ENCODE measurements at places on chromosomes 12 and 14. TPM values are rescaled to one million over a fixed set of nuclear protein-coding genes. Genes with fewer than 3 reads are reported as not detected.
A peak's percentile ranks its signal among the peaks of the same experiment; 100 is the strongest.

DNA sequence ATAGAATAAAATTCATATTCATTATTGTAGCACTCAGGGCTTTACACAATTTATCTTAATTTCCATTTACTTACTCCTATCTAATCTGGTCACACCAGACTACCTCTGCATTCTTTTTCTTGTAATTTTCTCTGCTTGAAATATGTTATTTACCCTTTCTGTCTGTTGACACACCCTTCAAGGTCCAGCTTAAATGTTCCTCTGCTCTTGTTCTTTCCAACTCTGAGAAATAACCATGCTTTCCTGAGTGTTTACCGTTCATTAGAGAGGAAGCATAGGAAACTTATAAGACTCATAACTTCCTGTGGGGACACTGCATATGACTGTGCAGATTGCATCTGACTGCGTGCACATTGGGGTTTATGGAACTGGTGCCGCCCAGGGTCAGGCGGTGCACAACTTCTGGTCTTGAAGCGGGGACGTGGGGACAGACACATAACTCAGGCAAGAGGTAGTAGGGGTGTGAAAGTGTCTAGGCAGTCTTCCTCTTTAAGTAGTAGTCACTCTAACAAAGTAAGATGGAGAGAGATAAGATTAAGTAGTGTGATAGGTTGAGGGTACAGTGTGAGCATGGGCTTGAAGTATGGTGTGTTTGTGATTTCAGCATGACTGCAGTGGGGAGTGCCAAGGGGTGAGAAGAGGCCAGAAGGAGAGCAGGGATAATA, 42.6 kb upstream of the FOXJ2 start:
- no peak for DNase-seq
- H3K27me3 ChIP-seq = no peaks in the 10 kb centered on the region
- H3K36me3 ChIP-seq = no peaks in the 10 kb centered on the region

GRCh38 chr12:111798182-111798581, 31.4 kb downstream of the ALDH2 start:
- no peaks in the 10 kb centered on the region for H3K27me3 ChIP-seq
- DNase-seq = no peak
- H3K36me3 ChIP-seq = peaks cover 31% of the 10 kb centered on the region
- H3K4me3 ChIP-seq = no peak overlapping the region

GRCh38 chr12:84727961-84728360, 184.6 kb downstream of the SLC6A15 start:
- no peak for DNase-seq
- peak overlapping the region; percentile 68 for H3K27ac ChIP-seq
- H3K27me3 ChIP-seq = no peaks in the 10 kb centered on the region
- H3K4me1 ChIP-seq = peaks cover 43% of the 10 kb centered on the region
- peaks cover 2% of the 10 kb centered on the region for H3K36me3 ChIP-seq

DNA sequence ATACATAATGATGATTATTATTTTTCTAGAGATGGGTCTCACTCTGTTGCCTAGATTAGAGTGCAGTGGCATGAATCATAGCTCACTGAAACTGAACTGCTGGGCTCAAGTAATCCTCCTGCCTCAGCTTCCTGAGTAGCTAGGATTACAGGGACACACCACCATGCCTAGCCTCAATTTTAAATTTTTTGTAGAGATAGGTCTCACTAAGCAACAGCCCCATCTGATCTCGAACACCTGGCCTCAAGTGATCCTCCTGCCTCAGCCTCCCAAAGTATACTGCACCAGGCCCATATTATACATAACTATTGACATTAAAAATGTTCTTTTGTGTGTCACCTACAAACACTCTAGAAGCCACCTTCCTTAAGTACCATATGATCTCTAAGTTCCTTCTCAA, 3.4 kb downstream of the TXNRD1 start:
- H3K27ac ChIP-seq = peak overlapping the region; percentile 92
- DNase-seq = no peak
- no peaks in the 10 kb centered on the region for H3K27me3 ChIP-seq
- peaks cover 44% of the 10 kb centered on the region for H3K4me1 ChIP-seq

GRCh38 chr14:73231981-73232851, 5.1 kb upstream of the PAPLN start:
- H3K4me1 ChIP-seq = peaks cover 51% of the 10 kb centered on the region
- peaks cover 48% of the 10 kb centered on the region for H3K27me3 ChIP-seq
- DNase-seq = no peak

Gene ANG
- total RNA-seq = 3.8 TPM

Gene RDH16
- 1.3 TPM for total RNA-seq

GRCh38 chr12:84732828-84733340, 179.7 kb downstream of the SLC6A15 start:
- no peak for DNase-seq
- no peaks in the 10 kb centered on the region for H3K27me3 ChIP-seq
- H3K4me1 ChIP-seq = peaks cover 31% of the 10 kb centered on the region
- H3K27ac ChIP-seq = no peak overlapping the region
- H3K4me3 ChIP-seq = no peak overlapping the region

DNA sequence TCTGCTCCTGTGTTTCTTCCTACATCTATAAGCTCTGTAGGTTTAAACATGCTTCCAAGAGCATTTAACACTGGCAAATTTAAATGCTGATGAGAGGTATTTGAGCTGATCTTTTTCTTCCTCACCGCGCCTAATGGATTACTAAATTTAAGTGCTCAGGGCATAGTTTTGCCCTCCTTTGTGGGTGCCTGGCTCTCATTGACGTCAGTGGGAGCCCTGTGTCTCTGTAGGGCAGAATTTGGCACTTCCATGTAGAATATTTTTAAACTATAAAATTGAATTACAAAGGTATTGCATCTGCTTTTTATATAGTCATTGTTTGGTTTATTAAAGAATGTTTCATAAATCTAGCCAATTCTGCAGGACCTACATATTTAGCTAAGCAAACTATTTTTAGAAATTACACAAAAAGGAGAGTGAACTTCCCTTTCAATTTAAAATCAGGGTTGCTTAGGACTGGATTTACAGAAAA, 444.8 kb downstream of the AEBP2 start:
- peaks cover 61% of the 10 kb centered on the region for H3K4me1 ChIP-seq
- H3K4me3 ChIP-seq = no peak overlapping the region
- no peak for DNase-seq
- no peak overlapping the region for H3K27ac ChIP-seq

GRCh38 chr12:87836190-87836589, 193.0 kb downstream of the C12orf50 start:
- no peak for DNase-seq
- peaks cover 5% of the 10 kb centered on the region for H3K36me3 ChIP-seq
- no peak overlapping the region for H3K4me3 ChIP-seq
- H3K27me3 ChIP-seq = no peaks in the 10 kb centered on the region
- H3K4me1 ChIP-seq = peaks cover 8% of the 10 kb centered on the region

Gene FBRSL1
- total RNA-seq = 115 TPM

- peaks cover 25% of the 10 kb centered on the region for H3K36me3 ChIP-seq
- no peak overlapping the region for H3K27ac ChIP-seq
- no peaks in the 10 kb centered on the region for H3K4me1 ChIP-seq
- no peak for DNase-seq
Observed at GRCh38 chr14:71011479-71011878, 104.2 kb downstream of the PCNX1 start.

All from mesothelial cell of epicardium (in vitro differentiated cells).